ENCODE measurements at places on chromosomes 5 and 9.

DNA sequence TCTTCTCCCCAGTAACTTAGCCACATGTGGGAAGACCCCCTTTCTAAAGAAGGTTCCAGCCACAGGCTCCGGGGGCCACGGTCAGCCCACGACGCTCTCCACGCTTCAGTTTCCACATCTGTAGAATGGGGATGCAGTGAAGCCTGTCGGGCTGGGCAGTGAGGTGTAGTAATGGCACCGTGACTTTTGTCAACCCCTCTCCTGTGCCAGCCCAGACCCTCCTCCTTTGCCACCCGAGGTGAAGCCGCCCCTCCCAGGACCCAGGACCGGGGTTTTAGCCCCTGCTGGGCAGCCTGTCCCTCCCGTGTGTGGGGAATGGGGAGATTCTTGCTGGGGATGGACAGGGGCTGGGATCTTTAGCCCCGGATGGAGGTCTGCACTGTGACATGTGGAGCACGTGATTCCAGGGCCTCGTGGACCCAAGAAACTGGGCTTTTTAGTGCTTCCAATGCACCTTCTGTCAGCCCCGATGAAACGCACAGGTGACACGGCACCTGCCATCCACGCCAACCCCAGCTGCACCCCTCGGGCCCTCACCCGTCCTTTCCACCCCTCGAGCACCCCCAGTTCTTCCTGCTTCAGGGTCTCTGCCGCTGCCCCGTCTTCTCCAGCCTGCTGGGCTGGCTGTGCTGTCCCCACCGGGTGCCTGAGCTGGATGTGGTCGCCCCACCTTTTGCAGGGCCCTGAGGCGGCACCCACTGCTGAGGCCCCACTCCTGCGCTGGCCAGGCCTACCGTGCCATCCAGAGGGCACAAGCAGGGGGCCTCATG lies 13.4 kb upstream of the RNU6ATAC start:
- no peak for DNase-seq

DNA sequence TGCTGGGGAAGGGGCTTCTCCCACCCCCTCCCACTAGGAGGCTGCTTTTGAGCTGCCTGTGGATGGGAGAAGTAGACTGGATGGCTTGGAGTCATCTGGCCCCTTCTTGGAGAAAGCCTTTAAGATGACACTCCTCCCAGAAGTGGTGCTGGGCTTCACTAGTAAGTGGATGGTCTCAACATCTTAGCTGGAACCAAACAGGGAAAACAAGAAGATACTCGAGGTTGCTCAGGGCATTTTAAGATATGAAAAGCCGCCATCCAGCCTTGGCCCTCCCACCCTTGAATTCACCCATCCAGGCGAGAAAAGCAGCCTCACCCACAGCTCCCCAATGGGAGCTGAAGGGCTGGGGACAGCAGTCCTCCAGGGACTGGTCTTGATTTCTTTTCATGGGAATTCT lies 7.8 kb upstream of the SMIM32 start:
- no peak for DNase-seq

DNA sequence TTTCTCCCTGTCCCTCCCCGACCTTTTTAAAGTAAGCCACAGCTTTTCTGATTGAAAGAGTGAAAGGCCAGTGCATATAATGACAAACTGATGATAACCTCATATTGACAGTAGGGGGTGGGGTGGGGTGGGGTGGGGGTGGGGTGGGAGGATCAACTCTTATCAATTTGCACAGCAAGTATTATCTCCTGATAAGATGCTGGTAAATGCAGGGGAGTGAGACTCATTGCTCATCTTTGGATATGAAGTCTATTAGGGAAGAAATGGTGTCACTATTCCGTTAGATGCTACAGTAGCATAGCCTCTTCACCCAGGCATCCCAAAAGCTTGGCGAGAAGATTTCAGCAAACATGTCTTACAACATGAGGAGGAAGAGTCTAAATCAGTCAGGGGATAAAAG lies 38.9 kb upstream of the HMGCS1 start:
- no peak for DNase-seq

DNA sequence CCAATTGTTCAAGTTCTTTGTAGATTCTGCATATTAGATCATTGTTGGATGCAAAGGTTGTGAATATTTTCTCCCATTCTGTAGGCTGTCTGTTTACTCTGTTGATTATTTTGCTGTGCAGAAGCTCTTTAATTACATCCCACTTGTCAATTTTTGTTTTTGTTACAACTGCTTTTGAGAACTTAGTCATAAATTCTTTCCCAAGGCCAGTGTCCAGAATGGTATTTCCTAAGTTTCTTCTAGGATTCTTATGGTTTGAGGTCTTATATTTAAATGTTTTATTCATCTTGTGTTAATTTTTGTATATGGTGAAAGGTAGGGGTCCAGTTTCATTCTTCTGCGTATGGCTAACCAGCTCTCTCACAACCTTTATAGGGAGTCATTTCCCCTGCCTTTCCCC lies 116.5 kb downstream of the CPLANE1 start:
- no peak for DNase-seq

- no peak for DNase-seq
These were observed 220.9 kb downstream of the GADD45G start for GRCh38 chr9:89825669-89826068.

GRCh38 chr5:89444088-89444487 lies 561.1 kb upstream of the MEF2C start:
- no peak for DNase-seq

GRCh38 chr5:58912116-58912515 lies 329.2 kb downstream of the RAB3C start:
- no peak for DNase-seq

DNA sequence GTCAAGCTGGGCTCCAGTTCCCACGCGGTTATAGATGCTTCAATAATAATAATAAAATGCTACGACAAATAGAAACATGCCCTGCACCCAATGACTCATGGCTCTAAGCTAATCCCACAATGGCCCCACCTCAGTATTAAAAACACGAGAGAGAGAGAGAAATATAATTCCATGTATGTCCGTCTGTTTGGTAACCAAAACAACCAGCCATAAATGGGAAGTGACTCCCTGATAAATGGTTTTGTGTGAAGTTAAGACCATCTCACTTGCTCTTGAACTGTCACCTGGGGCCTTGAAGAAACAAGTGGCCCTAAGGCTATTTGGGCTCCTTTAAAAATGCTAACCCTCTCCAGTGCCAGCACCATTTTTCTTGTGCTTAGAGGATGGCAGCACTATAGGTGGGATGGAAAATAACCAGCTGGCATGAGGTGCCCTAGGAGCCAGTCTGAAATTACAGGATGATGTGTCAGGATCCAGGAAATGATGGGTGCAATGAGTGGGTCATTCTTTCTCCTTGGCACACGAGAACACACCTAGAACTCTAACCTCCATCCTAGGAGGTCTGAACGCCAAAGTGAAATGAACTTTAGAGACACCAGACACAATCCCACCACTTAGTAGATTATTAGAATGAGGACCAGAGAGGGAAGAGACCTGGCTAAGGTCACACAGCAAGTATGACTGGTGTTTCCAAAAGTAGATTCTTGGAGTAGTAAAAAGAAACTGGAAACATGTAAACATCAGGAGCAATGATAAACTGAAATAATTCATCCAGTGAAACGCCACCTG lies 35.7 kb upstream of the ADRB2 start:
- DNase-seq = no peak

DNA sequence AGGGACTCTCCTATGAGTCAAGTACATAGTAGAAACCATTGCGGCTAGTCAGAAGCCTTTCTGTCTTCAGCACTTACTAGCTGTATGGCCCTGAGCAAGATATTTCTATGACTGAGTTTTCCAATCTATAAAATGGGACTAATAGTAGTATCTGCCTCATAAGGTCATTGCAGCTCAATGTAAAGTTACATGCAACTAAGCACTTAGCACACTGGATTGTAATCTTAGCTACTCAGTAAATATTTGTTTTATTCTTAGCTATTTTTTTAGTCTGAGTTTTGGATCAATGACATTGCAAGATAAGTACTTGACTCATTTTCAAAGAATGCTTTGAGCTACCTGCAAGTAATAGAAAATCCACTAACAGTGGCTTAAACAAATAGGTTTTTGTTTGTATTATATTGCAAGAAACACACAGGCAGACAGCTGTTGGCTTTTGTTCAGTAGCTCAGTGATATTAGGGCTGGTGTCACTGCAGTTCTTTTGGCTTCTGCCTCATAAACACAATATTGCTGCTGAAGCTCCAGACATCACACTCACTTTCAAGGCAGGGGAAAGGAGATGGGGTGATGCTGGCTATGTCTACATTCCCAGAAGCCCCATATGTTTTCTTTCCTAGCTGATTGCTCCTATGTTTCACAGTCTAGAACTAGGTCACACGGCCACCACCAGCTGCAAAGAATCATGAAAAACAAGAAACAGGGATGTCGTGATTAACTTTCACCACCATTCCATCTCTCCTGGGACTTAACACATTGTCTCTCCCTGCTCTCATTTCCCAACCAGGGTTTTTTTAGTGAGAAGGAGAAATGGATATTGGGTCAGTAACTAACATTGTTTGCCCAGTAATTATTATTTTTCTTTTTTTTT lies 26.9 kb upstream of the FAT2 start:
- DNase-seq = no peak

DNA sequence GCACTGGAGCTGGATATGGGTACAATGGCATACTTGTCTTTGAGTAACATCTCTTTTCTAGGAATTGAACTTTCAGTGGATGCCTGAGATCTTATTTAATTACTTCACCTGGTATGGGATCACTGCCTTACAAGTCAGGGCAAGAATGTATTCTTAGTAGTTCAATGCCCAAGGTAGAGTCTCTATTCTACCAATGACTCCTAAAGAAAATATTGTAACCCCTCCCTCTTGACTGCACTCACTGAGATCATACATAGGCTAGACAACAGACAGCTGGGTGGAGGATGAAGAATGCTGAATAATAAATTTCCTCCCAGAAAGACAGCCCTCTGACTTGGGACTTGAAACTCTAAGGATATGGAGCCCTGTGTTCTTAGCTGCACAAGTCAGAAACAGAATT lies 1216.3 kb upstream of the ACO1 start:
- DNase-seq = no peak

GRCh38 chr5:24042688-24043087 lies 535.3 kb downstream of the PRDM9 start:
- DNase-seq = no peak

DNA sequence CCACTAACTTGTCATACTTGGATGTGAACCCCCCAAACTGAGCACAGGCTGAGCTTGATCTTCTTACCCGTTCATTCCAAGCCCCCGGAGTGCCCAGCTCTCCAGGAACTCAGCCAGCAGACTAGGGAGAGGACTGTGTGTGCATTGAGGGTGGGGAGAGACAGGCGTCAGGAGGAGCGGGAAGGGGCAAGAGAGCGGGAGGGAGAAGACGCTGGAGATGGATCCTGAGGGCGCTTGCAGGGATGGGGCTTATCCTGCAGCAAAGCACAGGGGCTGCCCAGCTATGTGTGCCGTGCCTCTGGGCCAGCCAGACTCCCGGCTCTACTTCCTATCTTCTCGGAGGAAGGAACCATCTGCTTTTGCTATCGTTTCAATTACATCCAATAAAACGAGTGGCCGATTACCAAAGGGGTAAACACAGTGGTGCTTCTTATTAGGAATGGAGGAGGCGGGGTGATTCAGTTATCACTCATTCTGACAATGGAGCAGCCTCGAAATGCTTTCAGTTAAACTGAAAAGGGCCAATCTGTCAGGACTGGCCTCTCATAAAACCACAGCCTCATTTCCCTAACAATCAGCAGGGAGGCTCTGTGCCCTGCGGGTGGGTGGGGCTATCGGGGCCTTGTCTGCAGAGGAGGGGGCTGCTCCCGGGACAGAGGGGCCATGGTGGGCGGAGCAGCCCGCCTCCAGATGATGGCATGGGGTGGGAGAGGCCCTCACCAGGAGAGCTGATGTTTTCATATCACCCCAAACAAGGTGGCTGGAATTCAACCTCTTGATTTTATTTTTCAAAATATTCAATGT lies 168.2 kb downstream of the DAB2IP start:
- DNase-seq = no peak

GRCh38 chr5:53253421-53253871 lies 143.9 kb upstream of the MOCS2 start:
- no peak for DNase-seq

GRCh38 chr9:37029304-37029775 lies 4.7 kb downstream of the PAX5 start:
- no peak for DNase-seq

DNA sequence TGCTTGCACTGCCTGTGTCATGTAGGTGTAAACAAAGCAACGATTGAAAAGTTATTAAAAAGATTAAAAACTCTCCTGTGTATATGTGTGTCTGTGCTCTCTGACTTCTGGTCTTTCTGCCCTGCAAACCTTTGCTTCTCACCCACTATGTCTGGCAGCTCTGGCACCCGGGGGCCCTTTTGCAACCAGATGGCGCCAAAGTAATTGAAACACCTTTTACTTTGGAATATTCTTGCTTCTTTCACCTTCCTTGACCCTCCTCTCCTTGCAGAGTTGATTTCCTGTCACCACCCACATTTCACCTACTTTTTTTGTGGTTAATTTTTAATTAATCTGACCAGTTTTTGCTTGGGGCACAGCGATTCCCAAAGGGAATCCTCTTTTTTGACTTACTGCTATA lies 275.5 kb downstream of the ARHGEF28 start:
- DNase-seq = no peak

DNA sequence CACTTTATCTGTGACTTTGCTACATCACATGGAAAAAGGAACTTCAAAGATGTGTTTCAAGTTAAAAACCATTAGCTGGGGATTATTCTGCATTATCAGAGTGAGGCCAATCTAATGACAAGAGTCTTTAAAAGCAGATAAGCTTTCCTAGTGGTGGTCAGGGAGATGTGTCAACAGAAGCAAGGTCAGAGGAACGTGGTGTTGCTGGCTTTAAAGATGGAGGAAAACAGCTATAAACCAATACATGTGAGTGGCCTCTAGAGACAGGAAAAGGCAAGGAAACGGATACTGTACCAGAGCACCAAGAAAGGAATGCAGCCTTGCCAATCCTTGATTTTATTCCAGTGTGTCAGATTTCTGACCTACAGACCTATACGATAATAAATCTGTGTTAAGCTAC lies 204.2 kb downstream of the TAF11L14 start:
- no peak for DNase-seq

GRCh38 chr5:1366514-1366913 lies 21.6 kb upstream of the CLPTM1L start:
- DNase-seq = no peak

- no peak for DNase-seq
These were observed 121.8 kb downstream of the ARHGEF28 start for GRCh38 chr5:73747696-73748380.
